Mammary microvascular endothelial cell (primary cell): ENCODE measurements at places on chromosomes 5 and 9. TPM values are rescaled to one million over a fixed set of nuclear protein-coding genes. Genes with fewer than 3 reads are reported as not detected.

The FABP6 gene
- not detected in 2 replicates for total RNA-seq

The FOXD4L3 gene
- total RNA-seq = not detected in 2 replicates

The CNTFR gene
- total RNA-seq = not detected in 2 replicates

The OMD gene
- not detected in 2 replicates for total RNA-seq

The OR1J2 gene
- not detected in 2 replicates for total RNA-seq

The C9orf153 gene
- not detected in 2 replicates for total RNA-seq

The HAPLN1 gene
- not detected in 2 replicates for total RNA-seq

The PDGFRB gene
- total RNA-seq = 0.69 and 1.6 TPM in 2 replicates

The PROB1 gene
- 2.5 and 3.6 TPM in 2 replicates for total RNA-seq

The LMNB1 gene
- total RNA-seq = 79.2 and 87.1 TPM in 2 replicates

The PCDHGA8 gene
- total RNA-seq = 0.15 and 0.33 TPM in 2 replicates

The TMEM215 gene
- not detected in 2 replicates for total RNA-seq

The MGAT1 gene
- total RNA-seq = 140 and 158 TPM in 2 replicates

The SLC25A2 gene
- 0.15 TPM in 1 of 2 replicates, not detected in the other for total RNA-seq

The POLR3G gene
- total RNA-seq = 16.7 and 21.2 TPM in 2 replicates

The CATSPER3 gene
- 0.40 TPM in 1 of 2 replicates, not detected in the other for total RNA-seq

The SMIM23 gene
- total RNA-seq = not detected in 2 replicates

The SEPTIN8 gene
- total RNA-seq = 45.8 and 52.3 TPM in 2 replicates

The IFNW1 gene
- total RNA-seq = not detected in 2 replicates

The ARID3C gene
- total RNA-seq = 0.34 TPM in 1 of 2 replicates, not detected in the other

The PTBP3 gene
- 44.0 and 46.3 TPM in 2 replicates for total RNA-seq

The FREM1 gene
- under 0.01 TPM in 1 of 2 replicates, not detected in the other for total RNA-seq

The OR1Q1 gene
- total RNA-seq = not detected in 2 replicates

The RAPGEF6 gene
- total RNA-seq = 8.5 and 10.3 TPM in 2 replicates

The SLC45A2 gene
- not detected in 2 replicates for total RNA-seq

The SLC1A3 gene
- total RNA-seq = 0.33 and 0.34 TPM in 2 replicates

The PPP2R2B gene
- 0.27 TPM in 1 of 2 replicates, not detected in the other for total RNA-seq

The SHC3 gene
- under 0.01 TPM in 2 replicates for total RNA-seq

The HMHB1 gene
- total RNA-seq = not detected in 2 replicates

The GPBP1 gene
- total RNA-seq = 30.8 and 31.3 TPM in 2 replicates

The TRIM14 gene
- total RNA-seq = 19.2 and 21.5 TPM in 2 replicates

The FAXDC2 gene
- total RNA-seq = 2.3 and 2.9 TPM in 2 replicates

The ACTBL2 gene
- total RNA-seq = 0.10 TPM in 1 of 2 replicates, not detected in the other

The RNF130 gene
- total RNA-seq = 45.2 and 47.1 TPM in 2 replicates

The CD72 gene
- not detected in 2 replicates for total RNA-seq

The CDC42SE2 gene
- 22.9 and 28.0 TPM in 2 replicates for total RNA-seq

The HTR1A gene
- total RNA-seq = not detected in 2 replicates

The PKD2L2 gene
- total RNA-seq = not detected in 2 replicates

The GAS1 gene
- total RNA-seq = under 0.01 and 0.25 TPM in 2 replicates

The SOWAHA gene
- total RNA-seq = not detected in 2 replicates

The FBP2 gene
- total RNA-seq = not detected in 2 replicates

The DYNC2I2 gene
- 101 and 114 TPM in 2 replicates for total RNA-seq

The PAEP gene
- total RNA-seq = not detected in 2 replicates

The NRARP gene
- total RNA-seq = 35.8 and 43.9 TPM in 2 replicates

The PCDHA9 gene
- total RNA-seq = 0.13 TPM in 1 of 2 replicates, not detected in the other

The IL5 gene
- total RNA-seq = not detected in 2 replicates
